Activated effector memory CD4-positive, alpha-beta T cell treated with Interleukin-2 at 50 U/mL for 16 hours (primary cell): ENCODE measurements at places on chromosomes 11 and 22.
A peak's percentile ranks its signal among the peaks of the same experiment; 100 is the strongest.

GRCh38 chr11:128779036-128779435 lies 85.2 kb downstream of the FLI1 start:
- no peak for DNase-seq

DNA sequence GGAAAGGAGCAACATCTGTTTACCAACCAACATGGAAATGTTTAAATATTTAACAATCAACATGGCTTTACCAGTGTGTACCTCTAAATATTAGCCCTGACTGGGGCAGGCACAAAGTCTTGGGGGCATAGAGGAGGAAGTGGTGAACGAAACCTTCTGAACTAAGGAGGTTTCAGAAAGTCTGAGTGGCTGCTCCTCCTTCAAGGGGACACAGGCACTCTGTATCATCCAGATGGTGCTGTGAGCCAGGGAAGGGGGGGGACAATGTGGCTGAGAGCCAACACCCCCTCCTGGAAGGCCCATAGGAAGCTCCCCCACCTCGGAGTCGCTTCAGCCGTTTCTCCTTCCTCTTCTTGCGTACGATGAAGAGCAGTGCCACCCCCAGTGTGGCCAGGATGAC lies 107.7 kb downstream of the CEP164 start:
- DNase-seq = no peak

DNA sequence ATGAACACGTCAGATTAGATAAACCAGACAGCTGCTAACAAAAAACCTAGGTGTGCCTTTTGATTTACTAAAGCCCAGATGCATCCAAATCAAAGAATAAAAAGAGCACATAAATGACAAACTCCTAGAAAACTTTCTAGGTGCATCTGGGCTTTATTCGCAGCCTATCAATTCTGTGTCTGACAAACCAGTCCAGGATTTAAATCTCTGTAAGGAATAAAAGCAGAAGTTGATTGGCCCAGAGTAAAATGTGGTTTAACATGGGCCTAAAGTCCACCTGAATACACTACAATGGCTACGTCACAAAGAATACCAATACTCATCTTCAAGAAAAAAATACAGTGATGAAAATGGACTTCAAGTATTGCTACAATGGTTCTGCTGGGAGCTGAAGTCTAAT lies 66.8 kb downstream of the SOX6 start:
- no peak for DNase-seq

DNA sequence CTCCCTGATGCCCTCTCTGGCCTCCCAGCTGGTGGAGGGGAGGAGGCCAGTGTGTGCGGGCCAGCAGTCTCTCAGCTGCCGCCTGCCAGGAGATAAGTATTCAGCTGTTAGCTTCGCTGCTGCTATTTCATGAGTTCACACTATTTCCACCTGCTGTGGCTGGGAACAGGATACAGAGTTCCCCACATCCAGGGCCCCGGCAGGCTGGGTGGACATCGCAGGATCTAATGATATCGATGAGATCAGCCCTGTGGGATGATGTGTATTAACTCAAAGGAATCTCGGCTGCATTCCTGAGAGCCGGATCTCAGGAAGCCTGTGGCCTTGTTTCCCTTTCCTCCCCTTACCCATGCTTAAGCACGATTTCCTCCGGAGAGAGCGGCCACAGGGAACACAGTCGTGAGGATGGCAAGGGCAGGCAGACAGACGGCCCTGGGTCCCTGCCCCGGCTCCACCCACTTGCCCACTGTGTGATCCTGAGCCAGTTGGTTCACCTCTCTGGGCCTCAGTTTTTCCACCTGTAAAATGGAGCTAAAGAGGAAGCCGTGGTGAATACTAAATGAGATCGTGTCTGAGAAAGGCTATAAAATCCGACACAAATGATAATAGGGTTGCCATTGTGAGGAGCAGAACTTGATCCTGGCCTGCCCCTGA lies 6.5 kb upstream of the PVALB start:
- no peak for DNase-seq

DNA sequence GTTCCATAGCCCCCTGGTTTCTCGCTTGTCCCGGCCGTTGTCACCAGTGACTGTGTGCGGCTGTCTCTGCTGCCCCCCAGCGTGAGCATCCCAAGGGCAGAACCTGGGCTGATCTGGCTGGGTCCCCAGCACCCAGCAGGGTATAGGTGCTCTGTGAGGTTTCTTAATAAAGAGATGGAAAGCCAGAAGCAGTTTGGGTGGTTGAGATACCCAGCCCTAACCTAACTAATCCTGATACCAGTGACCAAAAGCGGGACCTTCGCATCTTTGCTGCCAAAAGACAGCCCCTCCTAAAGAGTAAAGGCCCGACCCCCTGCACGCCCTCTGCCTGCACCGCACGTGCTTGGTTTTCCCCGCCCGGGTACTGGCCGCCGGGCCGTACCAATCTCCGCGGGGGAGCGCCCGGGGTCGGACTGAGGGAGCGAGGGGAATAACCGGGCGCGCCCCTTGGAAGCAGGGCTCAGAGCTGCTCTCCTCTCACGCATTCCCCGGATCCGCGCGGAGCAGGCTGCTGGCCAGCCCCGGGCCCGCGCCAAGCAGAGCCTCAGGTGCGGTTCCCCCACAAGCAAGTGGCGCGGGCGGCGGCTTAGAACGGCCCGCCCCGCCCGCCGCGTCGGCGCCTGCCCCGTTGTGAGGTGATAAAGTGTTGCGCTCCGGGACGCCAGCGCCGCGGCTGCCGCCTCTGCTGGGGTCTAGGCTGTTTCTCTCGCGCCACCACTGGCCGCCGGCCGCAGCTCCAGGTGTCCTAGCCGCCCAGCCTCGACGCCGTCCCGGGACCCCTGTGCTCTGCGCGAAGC lies at the start of gene DGAT2:
DGAT2 (plus strand) TSS at position 667 of the 797 bp plus-strand sequence. CDS start 214 bp downstream, outside the sequence.
- peak; percentile 57 for DNase-seq

DNA sequence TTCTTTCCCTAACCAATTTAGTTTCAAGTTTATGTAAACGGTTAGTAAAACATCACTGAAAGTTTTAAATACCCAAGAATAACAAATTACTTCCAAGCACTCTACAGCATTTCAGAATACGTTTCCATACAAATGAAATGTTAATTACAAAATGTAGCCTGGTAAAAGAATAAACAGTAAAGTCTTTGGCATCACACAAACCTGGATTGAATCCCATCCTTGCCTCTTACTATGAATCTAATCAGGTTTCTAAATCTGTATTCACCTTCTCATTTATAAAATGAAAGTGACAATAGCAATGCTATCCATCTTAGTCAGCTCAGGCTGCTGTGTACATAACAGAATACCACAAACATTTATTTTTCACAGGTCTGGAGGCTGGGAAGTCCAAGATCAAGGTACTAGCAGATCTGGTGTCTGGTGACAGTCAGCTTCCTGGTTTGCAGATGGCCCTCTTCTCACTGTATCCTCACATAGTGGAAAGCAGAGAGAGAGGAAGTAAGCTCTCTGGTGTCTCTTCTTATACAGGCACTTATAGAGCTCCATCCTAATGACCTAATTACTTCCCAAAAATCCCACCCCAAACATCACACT lies 19.2 kb downstream of the FAM168A start:
- no peak for DNase-seq

GRCh38 chr22:49861642-49862495 lies 8.2 kb downstream of the ZBED4 start:
- DNase-seq = no peak

GRCh38 chr11:123698546-123699127 lies 42.8 kb downstream of the ZNF202 start:
- no peak for DNase-seq

DNA sequence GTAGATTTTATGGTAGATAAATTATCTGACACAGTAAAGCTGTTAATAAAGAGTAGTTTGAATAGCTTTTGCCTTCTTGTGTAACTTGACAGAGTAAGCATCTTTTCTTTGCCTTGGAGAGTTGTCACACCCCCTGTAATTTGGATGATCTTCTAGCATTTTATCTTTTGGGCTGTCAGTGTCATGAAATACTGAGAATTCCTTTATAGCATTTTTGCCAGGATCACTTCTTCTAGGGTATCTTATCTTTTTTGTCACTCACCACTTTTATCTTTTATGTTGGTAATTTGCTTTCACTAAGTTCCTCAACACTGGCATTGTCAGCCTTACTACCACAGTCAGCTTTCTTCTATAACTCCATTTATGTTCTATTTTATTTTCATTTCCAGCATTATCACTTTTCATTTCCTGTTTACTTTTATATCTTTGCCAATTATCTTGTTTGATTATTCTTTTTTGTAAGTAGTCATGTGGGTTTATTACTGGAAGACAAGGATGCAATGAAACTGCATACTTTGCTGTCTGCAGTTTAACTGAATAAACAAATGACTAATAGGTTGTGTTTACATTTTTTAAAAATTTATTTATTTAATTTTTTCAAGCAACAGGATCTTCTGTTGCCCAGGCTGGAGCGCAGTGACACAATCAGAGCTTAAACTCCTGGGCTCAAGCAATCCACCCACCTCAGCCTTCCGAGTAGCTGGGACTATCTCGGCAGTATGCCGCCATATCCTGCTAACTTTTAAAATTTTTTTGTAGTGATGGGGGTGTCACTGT lies 28.1 kb upstream of the ACAT1 start:
- DNase-seq = no peak

- DNase-seq = no peak
Observed at GRCh38 chr11:1202154-1202775, 20.6 kb upstream of the MUC5B start.

DNA sequence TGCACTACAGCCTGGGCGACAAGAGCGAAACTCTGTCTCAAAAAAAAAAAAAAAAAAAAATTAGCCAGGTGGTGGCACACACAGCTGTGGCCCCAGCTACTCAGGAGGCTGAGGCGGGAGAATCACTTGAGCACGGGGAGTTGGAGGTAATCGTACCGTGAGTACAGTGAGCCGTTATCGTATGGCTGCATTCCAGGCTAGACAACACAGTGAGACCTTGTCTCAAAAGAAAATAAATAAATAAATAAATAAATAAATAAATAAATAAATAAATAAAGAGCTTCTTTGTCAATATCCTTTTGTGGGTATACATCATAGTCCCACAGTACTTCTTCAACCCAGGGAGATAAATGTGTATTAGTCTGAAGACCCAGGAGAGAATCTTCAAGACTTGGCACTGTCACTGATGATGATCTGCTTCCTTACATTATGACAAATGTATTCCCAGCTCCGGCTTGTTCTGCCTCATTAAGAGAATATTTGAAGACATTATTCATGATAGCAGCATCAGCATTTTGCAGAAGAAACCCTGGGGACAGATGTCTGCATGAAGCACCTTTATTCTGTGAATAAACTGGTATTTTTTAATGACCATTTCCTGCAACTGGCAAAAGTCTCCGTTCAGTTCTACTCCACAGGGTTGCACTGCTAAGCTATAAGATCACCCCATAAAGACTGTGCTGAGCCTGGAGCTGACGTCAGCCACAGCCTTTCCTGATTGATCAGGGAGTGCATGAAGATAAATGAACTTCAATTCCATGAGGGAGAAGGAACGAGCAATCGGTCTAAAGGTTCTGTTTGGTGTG lies 1.6 kb upstream of the ACY3 start:
- DNase-seq = no peak

- no peak for DNase-seq
Observed at GRCh38 chr11:12962306-12962705, 46.8 kb upstream of the RASSF10 start.

GRCh38 chr11:73420136-73420535 lies 43.9 kb downstream of the RELT start:
- DNase-seq = no peak
